ENCODE measurements at places on chromosomes 7 and 10.

DNA sequence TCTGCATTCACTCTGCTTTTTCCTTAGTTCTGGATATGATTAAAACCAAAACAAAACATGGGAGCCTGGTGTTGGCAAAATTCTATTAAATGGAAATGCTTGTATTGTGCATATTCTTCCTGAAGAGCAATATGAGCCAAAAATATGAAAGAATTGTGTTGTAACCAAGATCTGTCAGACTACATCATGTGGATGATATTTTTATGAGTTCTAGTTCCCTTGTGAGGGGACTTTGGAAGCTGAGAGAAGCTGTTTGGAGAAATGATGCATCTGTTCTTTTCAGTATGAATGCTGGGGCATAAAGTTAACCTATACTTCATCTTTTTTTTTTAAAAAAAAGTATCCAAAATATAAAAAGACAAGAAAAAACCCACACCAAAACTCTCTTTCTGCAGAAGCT is 782.7 kb downstream of the ANKRD7 start:
- DNase-seq, result no peak

DNA sequence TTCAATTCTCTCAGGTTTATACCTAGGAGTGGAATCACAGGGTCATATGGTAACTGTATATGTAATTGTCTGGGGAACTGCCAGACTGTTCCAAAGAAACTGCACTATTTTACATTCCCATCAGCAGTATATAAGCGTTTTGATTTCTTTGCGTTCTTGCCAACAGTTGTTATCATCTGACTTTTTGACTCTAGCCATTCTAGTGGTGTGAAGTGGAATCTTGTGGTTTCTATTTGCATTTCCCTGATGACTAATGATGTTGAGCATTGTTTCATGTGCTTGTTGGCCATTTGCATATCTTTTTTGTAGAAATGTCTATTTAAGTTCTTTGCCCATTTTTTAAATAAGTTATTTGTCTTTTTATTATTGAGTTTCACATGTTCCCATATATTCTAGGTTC is 44.3 kb upstream of the ZC3HAV1 start:
- peak; percentile 6 for DNase-seq

GRCh38 chr10:131851346-131851745 is 49.5 kb upstream of the PPP2R2D start:
- no peak for DNase-seq

- DNase-seq, result no peak
Measured at GRCh38 chr7:2993868-2994267, 49.8 kb downstream of the CARD11 start.

DNA sequence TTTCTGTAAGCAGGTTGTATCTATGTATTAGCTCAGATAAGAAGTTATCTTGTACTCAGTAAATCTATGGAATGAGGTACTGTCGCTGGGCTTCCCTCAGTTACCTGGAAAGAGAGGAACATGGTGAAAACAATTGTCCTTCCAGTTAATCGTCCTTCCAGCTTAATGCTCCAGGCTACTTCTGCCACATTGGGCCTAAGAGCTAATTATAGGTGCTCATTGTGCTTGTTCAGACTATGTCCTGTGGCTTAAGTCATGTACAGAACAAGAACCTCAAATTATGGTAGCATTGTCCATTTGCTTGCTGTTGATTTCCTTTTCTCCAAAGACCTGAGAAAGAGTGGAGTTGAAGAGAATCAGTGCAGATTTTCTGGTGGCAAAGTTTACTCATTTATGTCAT is 86.1 kb upstream of the MBL2 start:
- DNase-seq, result no peak

DNA sequence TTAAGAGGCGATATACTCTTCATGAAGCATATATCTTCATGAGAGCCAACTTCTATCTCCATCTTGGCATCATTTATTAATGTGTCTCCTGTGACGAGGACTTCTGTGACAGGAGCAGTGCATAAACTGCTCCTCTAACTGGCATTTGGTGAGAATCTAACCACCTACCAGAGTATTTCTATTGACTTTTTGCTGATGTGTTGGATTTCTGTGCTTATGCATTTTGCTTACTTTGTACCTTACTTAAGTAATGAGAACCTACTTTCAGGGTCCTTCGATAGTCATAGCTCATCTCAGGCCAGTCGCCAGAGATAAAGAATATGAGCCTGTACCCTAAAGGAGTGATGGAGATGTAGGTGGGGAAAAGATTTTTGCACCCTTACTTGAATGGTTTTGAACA is 265.7 kb downstream of the SUGCT start:
- DNase-seq, result no peak

DNA sequence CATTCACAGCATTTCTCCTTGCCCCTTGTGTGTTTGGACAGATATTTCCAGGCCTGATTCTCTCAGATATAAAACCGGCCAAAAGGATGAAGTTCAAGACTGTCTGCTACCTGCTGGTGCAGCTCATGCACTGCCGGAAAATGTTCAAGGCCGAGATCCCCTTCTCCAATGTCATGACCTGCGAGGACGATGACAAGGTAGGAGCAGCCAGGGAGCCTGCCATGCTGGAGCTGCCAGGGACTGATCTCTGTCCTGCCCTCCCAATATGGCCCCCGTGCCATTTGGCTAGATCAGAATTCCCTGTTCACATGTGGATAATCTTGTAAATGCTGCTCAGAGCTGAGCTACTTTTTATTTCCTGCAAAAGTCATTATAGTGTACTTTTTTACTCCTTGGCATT is 87.8 kb downstream of the ADCY1 start:
- no peak for DNase-seq

DNA sequence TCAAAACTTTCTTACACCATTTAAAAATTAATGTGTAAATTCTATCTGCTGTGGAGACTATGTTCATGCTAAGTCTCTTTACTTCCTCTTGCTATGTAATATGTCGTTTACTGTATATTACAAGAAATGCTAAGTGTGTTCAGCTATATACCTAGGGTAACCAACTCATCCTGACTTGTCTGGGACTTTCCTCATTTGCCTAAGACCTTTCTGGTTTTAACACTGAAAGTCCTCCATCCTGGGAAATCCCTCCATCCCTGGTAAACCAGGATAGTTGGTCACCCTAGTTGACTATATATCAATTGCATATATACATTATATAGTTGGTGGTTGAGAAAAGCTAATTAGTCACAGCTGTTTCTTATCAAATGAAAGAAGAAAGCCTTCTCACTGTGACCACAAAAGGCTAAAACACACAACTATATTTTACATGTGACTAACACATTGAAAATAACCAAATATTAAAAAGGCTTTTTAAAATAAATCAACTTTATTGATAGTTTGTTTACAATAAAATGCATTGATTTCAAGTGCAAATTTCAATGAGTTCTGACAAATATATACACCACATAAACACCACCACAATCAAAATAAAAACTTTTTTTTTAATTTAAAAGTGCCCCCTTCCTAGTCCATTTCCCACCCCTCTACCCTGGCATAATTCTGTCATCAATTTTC is 167.7 kb upstream of the INHBA start:
- no peak for DNase-seq

GRCh38 chr10:18231480-18231879 is 91.3 kb downstream of the CACNB2 start:
- no peak for DNase-seq

DNA sequence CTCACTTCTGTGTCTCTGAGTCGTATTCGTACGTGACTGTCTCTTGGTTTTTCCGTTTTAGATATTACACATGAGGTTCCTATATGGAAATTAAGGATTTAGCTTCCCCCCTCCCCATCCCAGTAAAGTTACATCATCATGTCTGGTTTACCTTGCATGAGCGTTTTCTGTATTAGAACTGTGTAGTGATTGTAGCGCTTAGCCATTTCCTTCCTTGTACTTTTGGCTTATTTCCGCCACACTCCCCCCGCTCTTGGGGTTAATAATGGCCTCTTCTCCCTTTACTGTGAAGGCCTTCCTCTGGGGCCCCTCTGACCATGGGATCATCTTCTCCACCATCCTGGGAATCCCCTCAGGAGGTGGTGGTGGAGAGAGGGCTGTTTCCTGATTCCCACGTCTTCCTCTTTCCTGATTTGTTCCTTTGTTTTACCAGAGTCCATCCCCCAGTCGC is 27.2 kb upstream of the AP5Z1 start:
- DNase-seq, result no peak

DNA sequence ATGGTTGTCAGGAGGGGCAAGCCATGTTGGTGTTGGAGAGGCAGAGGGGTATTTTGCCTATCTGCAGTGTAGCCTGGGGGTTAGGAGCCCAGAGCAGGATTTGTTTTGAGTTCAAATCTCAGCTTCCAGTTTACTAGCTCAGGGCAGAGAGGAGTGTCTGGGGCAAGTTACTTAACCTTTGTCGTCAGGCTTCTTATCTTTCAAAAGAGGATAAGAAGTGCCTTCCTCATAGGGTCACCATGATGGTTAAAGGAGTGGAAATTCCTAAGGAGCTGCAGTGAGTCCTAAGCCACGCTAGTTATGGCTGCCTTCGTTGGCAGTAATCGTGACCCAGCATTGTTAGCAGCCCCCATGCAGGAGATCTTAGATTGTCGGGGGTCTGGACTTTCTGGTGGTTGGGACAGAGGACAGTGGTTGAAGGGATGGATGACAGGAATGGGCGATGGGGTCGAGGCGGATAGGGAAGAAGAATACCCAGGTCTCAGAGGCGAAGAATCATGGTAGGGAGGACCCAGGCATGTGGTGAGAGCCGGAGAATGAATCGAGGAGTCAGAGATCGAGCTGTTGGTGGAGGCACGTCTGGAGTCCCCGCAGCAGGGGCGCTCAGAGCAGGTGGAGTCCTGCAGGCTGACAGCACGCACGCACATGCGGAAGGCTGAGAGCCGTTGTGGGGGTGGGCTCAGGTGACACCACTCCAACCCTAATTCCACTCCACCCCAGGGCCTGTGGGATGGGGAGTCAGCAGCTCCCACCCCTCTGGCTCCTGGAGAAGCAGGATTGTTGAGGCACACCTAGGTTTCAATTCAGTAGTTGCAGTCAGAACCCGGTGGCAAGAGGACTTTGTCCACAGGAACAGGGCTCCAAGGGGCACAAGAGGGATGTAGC is 11.6 kb downstream of the ADCK2 start:
- DNase-seq, result no peak

DNA sequence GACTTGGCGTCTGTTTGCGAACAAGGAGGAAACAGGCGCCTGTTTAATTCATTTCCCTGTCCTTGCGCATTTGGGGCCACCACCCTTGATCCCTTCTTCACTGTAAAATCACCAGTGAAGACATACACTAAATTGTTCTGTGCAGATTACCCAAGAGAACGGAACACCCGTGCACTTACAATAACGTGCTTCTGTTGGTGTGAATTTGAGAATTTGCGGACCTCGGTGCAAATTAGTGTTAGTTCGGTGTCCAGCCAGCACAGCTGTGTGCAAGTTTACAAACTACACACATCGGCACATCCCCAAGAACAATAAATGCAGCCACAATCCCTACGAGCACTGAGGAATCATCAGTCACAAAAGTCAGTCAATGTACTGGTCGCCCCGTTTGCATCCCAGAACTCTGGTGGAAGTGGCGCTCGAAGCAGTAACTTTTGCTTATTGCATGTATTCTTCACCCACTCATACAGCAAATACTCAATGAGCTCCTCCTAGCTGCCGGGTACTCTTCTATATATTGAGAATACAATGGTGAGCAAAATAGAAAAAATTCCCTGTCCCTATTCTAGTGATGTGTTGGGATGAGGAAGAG is 786 bp upstream of the CNOT4 start:
- DNase-seq, result no peak

DNA sequence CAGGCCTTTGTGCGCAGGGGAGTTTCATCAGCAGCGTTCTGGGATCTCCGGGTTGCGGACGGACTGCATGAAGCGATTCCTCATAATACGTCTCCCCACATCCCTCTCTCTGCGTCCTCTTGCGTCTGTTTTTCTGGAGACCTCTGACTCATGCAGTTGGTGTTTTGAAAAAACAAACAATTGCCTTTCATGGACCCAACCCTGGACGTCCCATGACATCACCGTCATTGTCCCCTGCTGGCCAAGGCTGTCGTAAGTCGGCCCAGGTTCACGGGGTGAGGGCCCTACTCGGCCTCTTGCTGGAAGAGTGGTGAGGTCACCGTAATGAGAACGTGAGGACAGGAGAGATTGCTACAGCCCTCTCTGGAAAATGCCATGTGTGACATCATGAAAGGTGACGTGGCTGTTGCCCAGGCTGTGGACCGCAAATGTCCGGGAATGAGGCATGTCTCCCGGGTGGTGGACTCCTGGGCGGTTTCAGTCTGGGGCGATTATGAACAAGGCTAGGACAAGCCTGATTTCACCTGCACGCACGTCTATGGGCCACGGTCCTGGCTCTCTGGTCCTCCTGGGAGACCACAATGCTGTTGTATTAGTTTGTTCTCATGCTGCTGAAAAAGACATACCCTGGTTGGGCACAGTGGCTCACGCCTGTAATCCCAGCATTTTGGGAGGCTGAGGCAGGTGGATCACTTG is 9.8 kb upstream of the MAFK start:
- peak; percentile 37 for DNase-seq

DNA sequence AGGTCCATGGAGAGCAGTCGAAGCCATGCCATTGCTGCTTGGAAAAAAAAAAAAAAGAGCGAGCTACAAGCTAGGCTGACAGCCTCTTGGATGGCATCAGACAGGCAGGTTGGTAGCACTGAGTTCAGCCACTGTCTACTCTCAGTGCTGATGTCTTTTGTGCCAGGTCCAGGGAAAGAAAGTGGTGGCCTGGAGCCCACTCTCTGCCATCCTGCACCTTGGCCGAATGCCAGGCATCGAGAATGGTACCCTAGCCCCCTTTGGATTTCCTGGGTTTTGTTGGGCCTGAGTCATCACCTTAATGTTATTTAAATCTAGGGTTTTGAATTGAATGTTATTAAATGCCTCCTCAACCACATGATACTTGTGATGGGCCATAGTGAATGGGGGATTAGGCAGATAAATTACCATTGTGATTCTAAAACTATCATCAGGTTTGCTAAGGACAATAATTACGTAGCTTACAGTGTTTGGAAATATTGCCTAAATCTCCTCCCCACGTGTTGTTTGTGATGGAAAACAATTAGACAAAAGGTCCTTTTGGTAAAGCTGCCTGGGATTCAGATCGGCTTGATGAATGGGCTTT is 195.7 kb upstream of the GPR26 start:
- DNase-seq, result no peak

GRCh38 chr10:80503584-80504157 is 34.0 kb upstream of the SH2D4B start:
- DNase-seq, result no peak

DNA sequence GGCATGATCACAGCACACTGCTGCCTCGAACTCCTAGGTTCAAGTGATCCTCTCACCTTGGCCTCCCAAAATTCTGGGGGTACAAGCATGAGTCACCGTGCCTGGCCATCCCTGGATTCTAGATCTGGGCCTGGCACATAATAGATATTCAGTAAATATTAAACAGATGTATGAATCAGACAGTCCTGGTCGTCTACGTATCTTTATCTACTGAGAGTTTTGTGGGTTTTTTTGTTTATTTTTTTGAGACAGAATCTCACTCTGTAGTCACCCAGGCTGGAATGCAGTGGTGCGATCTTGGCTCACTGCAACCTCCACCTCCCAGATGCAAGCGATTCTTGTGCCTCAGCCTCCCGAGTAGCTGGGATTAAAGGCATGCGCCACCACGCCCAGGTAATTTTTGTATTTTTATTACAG is 24.3 kb upstream of the ITGB1 start:
- peak; percentile 51 for DNase-seq
